ENCODE measurements at places on chromosomes 11 and 22. TPM values are rescaled to one million over a fixed set of nuclear protein-coding genes. Genes with fewer than 3 reads are reported as not detected.

Gene NUDT22
- total RNA-seq = 363 TPM

Gene SELENOO
- total RNA-seq = 185 TPM

Gene MPZL3
- total RNA-seq = 0.45 TPM

Gene KCNQ1
- total RNA-seq = 155 TPM

DNA sequence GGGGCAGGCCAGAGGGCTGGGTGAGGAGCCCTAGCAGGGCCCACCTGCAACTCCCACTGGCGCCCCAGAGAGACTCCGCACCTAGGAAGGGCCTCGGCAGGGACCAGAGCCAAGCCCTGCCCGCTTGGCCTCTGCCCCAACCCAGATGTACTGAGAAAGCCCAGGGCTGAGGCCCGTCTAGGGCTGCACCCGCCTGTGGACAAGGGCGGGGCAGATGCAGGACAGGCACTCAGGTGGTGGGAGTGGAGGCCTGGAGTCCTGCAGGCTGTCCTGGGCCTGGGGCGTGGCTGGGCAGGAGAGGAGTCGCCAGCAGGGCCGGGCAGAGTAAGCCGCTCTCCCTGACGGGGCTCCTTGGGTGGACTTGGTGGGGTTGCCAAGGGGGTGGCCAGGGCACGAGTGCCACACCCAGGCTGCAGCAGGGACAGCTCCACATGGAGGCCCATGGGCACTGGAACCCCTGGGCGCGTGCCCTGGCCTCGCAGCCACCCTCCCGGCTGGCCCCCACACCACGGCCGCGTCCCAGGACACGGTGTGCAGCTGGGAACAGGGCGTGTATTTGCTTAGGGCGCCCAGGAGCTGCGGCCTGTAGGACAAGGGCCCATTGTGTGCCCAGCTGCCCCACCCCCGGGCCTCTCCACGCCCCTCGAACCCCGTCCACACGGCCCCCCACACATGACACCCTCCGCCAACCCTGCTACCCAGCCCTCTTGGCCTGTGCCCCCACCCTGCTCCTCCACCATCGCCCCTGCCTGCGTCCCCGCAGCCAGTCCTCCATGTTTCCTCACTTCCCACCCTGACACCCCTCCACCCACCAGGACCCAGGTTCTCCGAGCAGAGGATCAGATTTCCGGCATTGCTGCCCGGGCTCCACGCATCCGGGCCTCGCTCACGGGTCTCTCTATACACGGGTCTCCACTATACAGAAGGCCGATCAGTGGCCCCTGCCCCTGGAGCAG is 11.3 kb upstream of the PIM3 start:
- H3K4me1 ChIP-seq = peaks cover 65% of the 10 kb centered on the region
- H3K27ac ChIP-seq = peak overlapping the region; percentile 98
- peak overlapping the region; percentile 52 for H3K4me3 ChIP-seq
- H3K36me3 ChIP-seq = no peaks in the 10 kb centered on the region
- H3K27me3 ChIP-seq = no peaks in the 10 kb centered on the region

DNA sequence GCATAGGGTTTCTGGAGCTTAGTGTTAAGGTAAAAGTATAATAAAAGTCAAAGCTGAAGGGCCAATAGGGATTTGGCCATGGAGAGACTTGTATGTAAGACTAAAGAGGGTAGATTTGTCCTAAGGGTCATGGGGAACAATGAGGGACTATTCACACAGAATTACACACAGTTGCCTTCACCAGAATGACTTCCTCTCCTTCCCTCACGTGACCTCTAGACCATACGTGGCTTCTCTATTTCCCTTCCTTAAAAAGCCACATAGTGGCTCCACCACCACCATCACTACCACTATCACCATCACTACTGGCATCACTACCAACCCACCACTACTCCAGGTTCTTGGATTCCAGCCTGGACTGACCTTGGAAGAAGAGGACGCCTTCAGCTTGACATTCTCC is 2.8 kb downstream of the HPX start:
- H3K4me1 ChIP-seq = peaks cover 12% of the 10 kb centered on the region
- H3K36me3 ChIP-seq = no peaks in the 10 kb centered on the region
- no peak overlapping the region for H3K4me3 ChIP-seq
- no peak overlapping the region for H3K27ac ChIP-seq
- no peaks in the 10 kb centered on the region for H3K27me3 ChIP-seq
- DNase-seq = peak; percentile 13

DNA sequence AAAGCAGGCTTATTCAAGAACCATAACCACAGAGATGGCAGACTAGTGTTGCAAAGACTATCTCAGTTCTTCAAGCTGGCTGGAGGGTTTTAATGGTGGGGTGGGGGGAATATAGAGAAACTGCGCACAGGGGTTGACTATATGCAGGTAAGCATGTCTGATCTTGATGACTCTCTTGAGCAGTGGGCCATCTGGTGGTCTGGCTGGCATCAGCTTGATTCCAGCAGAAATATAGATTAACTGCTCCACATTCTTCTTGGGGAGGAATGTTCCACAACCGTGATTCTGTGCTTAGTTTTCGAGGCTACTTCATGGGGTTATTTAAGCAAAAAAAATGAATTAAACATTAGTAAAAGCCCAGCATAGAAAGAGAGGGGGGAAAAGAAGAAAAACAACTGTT is 158.8 kb upstream of the PGR start:
- no peaks in the 10 kb centered on the region for H3K4me1 ChIP-seq
- H3K36me3 ChIP-seq = no peaks in the 10 kb centered on the region
- H3K27ac ChIP-seq = no peak overlapping the region
- no peak overlapping the region for H3K4me3 ChIP-seq
- DNase-seq = no peak

DNA sequence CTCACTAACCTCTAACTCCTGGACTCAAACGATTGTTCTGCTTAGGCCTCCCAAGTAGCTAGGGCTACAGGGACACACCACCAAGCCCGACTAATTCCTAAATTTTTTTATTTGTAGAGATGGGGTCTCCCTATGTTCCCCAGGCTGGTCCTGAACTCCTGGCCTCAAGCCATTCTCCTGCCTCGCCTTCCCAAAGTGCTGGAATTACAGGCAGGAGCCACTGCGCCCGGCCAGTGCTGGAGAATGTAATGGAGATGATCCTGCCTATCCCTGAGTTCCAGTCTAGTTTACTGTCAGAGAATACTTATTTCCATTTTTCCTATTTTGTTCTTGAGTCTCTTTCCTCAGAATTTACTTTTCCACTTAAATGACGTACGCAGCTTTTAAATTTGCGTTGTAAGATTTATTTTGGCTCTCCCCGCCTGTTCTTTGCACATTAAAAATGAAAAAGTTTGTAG is at the start of gene CHEK1:
CHEK1 (plus strand) TSS at position 408 of the 458 bp plus-strand sequence. CDS start 1,606 bp downstream, outside the sequence.
- H3K4me3 ChIP-seq = peak within 1 kb of the TSS; percentile 97
- H3K36me3 ChIP-seq = peaks cover 7% of the 10 kb centered on the region
- no peaks in the 10 kb centered on the region for H3K27me3 ChIP-seq
- H3K27ac ChIP-seq = peak within 1 kb of the TSS; percentile 90
- peaks cover 34% of the 10 kb centered on the region for H3K4me1 ChIP-seq

DNA sequence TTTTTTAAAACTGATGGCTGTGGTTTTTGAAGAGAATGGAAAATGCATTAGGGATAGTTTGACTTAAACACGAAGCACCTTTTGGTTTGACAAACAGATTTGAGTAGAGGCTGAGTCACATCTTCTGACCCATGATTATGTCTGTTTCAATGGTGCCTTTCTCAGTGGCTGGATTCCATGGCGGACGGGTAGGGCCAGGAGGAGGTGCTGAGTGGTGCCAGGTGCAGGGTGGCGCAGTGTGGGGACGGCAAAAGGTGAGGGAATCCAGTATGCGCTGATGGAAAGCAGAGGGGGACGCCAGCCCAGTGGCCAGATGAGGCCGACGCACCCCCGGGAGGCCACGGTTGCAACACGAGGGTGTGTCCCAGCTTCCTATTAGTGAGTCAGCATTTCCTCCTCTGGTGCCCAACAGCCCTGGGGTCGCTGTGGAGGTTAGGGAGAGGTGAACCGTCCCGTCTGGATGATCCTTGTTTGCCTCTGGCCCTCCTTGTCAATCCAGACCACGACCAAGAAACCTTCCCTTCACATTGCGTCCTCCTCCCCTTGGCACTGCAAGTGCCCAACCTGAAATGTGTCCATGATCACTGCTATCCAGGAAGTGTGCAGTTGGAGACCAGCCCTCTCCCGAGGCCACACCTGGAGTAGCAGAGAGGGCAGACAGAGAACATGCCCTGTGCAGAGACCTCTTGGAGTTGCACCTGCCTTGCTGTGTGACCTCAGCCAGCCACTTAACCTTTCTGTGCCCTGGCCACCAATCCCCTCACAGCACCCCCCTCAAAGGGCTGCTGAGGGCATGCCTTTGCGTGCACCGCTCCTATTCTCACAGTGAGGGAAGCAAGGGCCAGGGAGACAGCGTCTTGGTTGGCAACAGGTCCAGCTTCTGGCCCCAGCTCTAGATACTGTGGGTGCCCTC is 32.5 kb upstream of the ATXN10 start:
- H3K4me1 ChIP-seq = peaks cover 9% of the 10 kb centered on the region
- peaks cover under 1% of the 10 kb centered on the region for H3K27me3 ChIP-seq
- DNase-seq = peak; percentile 70
- no peaks in the 10 kb centered on the region for H3K36me3 ChIP-seq
- H3K4me3 ChIP-seq = no peak overlapping the region
- H3K27ac ChIP-seq = no peak overlapping the region

- no peak overlapping the region for H3K27ac ChIP-seq
- H3K4me3 ChIP-seq = no peak overlapping the region
- H3K4me1 ChIP-seq = no peaks in the 10 kb centered on the region
- H3K36me3 ChIP-seq = no peaks in the 10 kb centered on the region
These were observed 66.0 kb upstream of the KIRREL3 start for GRCh38 chr11:127066401-127067090.

- no peaks in the 10 kb centered on the region for H3K4me1 ChIP-seq
- no peak for DNase-seq
- no peak overlapping the region for H3K4me3 ChIP-seq
- H3K36me3 ChIP-seq = no peaks in the 10 kb centered on the region
- H3K27ac ChIP-seq = no peak overlapping the region
These were observed 216.4 kb downstream of the GRM5 start for GRCh38 chr11:88849368-88849767.

- H3K27ac ChIP-seq = peak overlapping the region; percentile 77
- no peak overlapping the region for H3K4me3 ChIP-seq
- H3K36me3 ChIP-seq = no peaks in the 10 kb centered on the region
- no peaks in the 10 kb centered on the region for H3K27me3 ChIP-seq
These were observed 34.1 kb downstream of the RSPH14 start for GRCh38 chr22:23107487-23108248.

GRCh38 chr22:26753125-26753862 is 95.9 kb downstream of the MIAT start:
- no peak overlapping the region for H3K4me3 ChIP-seq
- H3K27me3 ChIP-seq = no peaks in the 10 kb centered on the region
- H3K27ac ChIP-seq = no peak overlapping the region
- DNase-seq = no peak

DNA sequence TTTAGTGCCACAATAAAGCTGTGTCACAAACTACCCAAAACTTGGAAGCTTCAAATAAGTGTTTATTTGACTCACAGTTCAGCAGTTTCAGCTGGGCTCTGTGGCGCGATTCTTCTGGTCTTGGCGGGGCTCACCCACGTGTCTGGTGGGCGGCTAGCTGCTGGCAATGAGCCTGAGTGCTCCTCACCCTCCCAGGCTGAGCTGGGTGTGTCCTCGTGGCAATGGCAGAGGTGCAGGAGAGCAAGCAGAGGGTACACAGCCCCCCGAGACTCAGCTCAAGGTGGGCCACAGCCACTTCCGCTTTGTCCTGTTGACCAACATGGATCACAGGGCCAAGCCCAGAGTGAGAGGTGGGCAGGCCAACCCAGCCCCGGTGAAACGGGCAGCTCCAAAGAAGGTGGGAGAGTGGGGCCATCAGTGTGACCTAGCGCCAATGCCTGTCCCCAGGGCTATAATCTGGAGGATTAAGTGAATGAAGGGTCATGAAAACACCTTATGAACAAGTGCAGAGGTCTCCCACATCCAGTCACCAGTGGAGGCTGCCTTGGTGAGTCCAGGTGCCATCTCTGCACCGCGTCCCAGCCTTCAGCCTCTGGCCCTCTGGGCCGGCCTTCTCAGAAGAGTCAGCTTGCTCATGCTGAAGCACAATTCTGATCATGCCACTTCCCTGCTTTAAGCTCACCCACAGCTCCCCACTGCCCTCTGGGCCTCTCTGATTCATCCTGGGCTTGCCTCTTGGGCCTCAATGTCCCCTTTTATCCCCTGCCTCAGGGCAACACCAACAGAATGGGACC is 74.6 kb upstream of the RTL6 start:
- H3K27me3 ChIP-seq = no peaks in the 10 kb centered on the region
- no peak overlapping the region for H3K27ac ChIP-seq
- H3K4me3 ChIP-seq = no peak overlapping the region
- peaks cover 7% of the 10 kb centered on the region for H3K4me1 ChIP-seq
- no peaks in the 10 kb centered on the region for H3K36me3 ChIP-seq
- no peak for DNase-seq

GRCh38 chr11:129910360-129910759 is 15.0 kb upstream of the NFRKB start:
- no peaks in the 10 kb centered on the region for H3K4me1 ChIP-seq
- no peak overlapping the region for H3K4me3 ChIP-seq
- H3K36me3 ChIP-seq = peaks cover 95% of the 10 kb centered on the region
- no peak overlapping the region for H3K27ac ChIP-seq
- DNase-seq = no peak
- H3K27me3 ChIP-seq = no peaks in the 10 kb centered on the region

- H3K27ac ChIP-seq = no peak overlapping the region
- H3K27me3 ChIP-seq = no peaks in the 10 kb centered on the region
- H3K4me1 ChIP-seq = peaks cover 5% of the 10 kb centered on the region
- no peak for DNase-seq
- no peak overlapping the region for H3K4me3 ChIP-seq
- no peaks in the 10 kb centered on the region for H3K36me3 ChIP-seq
These were observed 77.7 kb downstream of the MAML2 start for GRCh38 chr11:96265220-96265737.

- no peak overlapping the region for H3K4me3 ChIP-seq
- H3K27me3 ChIP-seq = no peaks in the 10 kb centered on the region
- no peak for DNase-seq
- H3K4me1 ChIP-seq = peaks cover 17% of the 10 kb centered on the region
These were observed 24.2 kb downstream of the C22orf31 start for GRCh38 chr22:29037340-29037932.

- peaks cover 10% of the 10 kb centered on the region for H3K27me3 ChIP-seq
- H3K4me1 ChIP-seq = peaks cover 12% of the 10 kb centered on the region
- H3K27ac ChIP-seq = peak overlapping the region; percentile 28
- H3K36me3 ChIP-seq = no peaks in the 10 kb centered on the region
These were observed 26.0 kb downstream of the IL10RA start for GRCh38 chr11:118012083-118012669.

DNA sequence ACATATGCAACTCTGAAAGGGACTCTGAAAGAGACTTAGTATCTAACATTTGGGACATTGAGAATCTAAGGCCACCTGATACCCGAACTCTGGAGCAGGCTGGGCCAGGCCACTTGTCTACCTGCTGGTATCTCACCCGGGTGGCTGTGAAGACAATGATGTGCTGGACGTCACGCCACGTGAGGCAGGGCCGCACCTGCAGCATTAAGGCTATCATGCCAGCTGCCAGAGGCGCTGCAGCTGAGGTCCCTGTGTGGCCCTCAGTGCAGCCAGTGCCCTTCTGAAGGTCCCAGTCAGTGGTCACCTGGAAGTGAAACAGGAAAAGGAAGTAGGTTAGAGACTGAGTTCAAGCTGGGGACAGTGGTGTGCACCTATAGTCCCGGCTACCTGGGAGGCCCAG is 12.4 kb downstream of the PCSK7 start:
- no peaks in the 10 kb centered on the region for H3K27me3 ChIP-seq
- peaks cover 80% of the 10 kb centered on the region for H3K4me1 ChIP-seq
- peak overlapping the region; percentile 88 for H3K27ac ChIP-seq
- peak; percentile 10 for DNase-seq

Data from stomach (tissue), 19 donors.